Bronchial epithelial cell (primary cell): ENCODE measurements at places on chromosomes 5 and 9.
A peak's percentile ranks its signal among the peaks of the same experiment; 100 is the strongest.

DNA sequence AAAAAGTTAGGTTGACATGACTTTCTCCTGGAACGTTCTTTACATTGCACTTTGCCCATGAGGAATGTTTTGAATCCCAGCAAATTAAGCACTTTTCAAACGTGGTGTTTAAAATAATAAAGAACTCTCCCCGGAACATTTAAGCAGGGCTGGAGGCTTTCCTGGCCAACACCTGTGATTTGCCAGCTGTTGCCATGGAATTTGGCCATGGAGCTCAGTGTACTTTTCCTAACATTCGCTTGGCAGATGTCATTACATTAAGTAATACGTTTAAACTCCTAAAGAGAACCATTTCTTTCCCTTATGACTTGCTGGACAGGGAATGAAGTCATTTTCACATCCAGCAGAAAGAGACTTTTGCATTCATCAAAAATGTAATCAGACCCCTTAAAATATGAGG, 146.1 kb downstream of the GAS1 start:
- no peak for DNase-seq

DNA sequence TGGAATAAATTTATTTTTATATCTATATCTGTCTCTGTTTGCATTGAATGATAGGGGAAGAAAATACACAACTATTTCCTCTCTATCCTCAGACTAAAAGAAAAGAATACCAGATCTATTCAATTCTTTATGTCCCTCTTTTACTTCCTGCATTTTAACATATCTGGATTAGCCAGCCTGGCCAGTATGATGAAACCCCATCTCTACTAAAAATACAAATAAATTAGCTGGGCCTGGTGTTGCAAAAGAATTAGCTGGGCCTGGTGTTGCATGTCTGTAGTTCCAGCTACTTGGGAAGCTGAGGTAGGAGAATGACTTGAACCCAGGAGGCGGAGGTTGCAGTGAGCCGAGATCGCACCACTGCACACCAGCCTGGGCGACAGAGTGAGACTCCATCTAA, 182.0 kb downstream of the LURAP1L start:
- DNase-seq, result peak; percentile 33

DNA sequence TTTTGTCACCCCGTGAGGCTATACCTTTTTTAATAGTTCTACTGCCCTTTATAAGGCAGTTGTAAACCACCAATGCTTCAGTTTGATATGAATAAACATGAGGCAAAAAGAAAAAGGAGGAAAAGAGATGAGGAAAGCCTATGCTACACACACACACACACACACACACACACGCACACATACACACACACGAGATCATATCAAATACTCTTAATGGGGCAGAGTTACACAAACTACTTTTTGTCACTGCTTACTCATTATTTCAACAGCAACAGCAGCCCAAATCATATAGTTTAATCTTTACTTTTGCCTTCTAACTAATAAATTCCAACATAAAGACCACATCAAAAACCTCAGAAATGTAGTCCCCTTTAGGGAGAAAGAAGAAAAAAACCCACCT, 116.8 kb upstream of the PAM start:
- DNase-seq, result no peak

DNA sequence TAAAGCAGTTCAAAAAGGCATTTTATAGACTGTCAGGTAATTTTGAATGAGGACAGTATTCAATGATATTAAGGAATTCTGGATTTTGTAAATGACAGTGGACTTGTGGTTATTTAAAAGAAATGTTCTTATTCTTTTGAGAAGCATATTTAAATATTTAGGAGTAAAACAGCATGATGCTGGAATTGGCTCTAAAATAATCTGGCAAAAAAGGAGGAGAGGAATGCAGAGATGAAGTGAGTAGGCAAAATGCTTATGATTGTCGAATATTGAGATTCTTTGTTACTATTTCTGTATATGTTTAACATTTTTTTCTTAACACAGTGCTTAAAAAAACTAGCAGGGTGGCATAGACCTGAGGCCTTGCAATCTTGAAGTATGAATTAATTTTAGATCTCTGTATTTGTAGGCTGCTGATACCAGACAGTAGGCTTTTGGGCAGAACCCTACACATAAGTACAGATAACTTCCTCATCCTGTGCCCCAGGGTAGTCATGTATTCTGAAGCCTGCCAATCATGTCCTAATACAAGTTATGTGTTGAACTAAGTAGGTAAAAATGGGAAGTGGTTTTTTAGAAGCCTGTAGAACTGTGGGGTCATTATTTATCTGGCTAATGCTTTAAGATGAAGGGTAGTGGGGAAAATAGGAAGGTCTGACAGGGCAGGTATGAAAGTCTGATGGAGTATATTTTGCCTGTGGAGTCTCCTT, 9.4 kb downstream of the CD180 start:
- no peak for DNase-seq

DNA sequence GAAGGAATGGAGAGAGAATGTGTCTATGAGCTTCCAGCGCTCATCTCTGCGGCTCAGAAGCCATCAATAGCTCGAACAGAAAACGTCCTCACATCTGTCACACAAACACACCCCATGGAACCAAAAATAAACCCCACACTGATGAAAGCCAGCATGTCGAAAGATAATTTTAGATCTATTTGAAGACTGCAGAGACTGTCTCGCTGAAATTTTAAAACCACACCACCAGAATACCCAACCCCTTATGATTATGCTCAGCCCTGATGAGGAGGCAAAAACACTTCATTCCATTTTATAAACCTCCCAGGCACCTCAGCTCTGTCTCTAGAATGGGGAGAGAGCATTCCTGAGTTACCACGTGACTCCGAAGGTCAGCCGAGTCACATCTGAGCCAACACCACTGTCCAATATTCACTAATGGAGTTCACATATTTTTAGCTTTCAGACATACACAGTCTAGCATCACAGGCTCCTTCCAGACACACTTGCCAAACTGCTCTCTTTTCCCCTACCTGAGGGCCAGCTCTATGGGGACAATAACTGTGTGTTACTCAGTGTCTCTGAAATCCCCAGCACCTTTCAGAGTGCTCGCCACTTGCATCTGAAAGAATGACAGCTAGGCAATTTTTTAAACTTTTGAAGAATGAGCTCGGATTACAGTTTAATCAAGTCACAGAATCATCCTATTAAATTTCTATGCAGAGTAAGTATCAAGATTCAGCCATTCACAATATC, 63.2 kb downstream of the SERINC5 start:
- DNase-seq, result no peak

DNA sequence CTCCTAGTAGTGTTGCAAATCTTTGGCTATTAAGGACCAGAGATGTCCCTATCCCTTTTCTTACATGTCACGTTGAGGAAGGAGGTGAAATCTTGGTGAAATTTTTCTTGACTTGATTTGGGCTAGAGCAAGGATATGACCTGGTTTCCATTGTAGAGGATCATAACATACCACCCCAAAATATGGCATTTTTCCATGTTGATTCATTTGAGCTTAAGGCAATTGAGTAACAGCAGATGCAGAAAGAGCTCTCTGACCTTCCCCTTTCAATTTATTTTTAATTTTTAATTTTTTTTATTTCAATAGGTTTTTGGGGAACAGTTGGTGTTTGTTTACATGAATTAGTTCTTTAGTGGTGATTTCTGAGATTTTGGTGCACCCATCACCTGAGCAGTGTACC, 61.2 kb upstream of the MAP1B start:
- no peak for DNase-seq

DNA sequence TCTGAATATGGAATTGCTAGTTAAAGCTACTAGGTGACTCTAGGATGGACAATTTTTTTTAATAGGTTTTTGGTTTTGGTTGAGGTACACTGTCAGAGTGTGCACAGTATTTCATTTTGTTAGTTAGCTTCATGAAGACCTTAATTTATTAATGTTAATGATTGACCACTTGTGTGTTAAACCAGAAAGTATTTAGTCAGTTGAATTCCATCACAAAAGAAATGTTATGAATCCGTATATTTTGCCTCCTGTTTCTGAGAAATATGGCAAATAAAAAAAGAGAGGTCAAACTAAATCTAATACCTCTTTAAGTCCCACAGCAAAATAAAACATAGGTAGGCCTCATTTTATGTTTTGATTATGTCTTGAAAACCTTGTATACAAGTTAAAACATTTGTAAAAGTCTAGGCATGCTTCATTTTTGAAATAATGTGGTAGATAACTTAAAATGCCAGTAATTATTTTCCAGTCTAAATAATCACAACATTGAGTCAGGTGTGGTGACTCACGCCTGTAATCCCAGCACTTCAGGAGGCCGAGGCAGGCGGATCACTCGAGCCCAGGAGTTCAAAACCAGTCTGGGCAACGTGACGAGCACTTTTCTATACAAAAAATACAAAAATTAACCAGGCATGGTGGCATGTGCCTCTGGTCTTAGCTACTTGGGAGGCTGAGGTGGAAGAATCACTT, 50.8 kb downstream of the ITGA1 start:
- peak; percentile 48 for DNase-seq

GRCh38 chr9:111955048-111955447, 58.4 kb downstream of the UGCG start:
- no peak for DNase-seq

GRCh38 chr5:9596824-9597223, 33.3 kb downstream of the TAS2R1 start:
- no peak for DNase-seq
